NCI-H510A (cell line): ENCODE measurements at places on chromosomes 7 and 10.

DNA sequence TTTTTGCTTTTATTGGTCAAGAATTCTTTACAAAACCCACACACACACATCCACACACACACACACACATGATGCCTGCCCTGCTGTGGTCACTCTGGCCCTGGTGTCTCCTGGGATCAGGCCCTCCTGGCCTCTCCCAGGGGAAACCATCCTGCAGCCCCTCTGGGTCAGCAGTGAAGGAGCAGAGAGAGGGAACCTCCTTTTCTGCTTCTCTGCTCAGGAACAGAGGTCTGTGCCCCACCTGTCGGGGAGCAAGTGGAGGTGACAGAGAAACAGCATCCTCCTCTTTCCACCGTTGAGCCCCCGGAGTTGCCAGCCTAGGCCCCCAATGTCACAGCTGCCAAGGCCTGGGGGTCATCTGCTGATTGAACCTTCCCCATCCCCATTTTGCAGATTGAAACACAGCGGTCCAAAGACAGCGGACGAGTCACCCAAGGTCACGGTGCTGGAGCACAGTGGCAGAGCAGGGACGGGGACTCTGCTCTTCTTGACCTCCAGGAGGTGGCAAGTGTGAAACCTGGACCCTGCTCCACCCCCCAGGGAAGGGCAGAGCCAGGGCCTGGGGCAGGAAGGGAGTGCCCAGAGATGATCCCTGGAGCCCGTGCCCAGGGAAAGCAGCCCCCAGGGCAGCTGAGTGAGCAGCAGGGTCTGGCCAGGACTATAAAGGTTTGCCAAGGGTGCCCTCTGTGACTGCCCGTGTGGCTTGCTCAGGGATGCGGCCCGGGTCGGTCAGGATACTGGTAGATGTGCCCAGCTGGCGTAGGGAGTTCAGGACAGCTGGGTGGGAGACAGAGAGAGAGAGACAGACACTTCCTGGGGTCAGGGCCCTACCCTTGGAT, 15.0 kb upstream of the TBL2 start:
- no peak for DNase-seq

- no peak for DNase-seq
Measured at GRCh38 chr7:44508328-44509030, 18.0 kb upstream of the NUDCD3 start.

DNA sequence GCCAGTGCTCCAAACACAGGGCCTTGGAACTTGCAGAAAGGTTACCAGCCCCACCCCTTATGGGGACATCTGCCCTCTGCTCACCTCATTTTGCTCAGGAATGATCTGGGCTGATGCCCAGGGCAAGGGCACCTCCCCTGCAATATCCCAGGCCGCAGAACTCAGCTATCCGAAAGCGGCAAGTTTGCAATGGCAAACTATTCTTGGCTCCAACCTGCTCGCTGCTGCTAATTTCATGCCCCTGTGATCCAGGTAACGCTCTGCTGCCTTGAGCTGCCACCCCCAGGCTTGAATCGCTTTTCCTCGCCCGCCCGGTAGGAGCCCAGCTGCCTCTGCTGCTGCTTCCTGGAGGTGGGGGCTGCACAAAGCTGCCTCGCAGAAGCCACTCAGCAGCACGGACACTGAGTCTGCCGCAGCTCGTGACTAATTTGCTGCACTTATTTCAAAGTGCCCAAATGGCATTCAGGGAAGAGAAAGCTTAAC, 18.2 kb downstream of the SLC29A3 start:
- no peak for DNase-seq

DNA sequence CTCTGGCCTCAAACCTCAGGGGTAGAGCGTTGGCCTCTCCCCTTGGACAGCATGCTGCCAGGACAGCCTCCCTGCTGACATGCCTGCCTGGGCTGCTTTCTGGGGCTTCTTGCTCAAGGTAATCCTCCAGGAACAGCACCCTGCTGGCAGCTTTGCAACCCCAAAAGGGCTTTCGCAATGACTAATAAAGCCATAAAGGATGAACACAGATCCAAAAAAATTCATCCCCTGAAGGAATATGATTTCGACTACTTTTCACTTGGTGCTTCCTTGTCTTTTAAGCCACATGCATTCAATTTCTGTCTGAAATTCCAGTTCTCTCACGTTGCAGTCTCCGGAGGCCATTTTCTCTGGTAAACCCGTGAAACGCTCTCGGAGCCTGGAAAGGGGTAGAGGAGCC, 15.1 kb upstream of the SH3PXD2A start:
- no peak for DNase-seq

GRCh38 chr7:100971111-100972001, 2.0 kb downstream of the MUC12 start:
- no peak for DNase-seq

DNA sequence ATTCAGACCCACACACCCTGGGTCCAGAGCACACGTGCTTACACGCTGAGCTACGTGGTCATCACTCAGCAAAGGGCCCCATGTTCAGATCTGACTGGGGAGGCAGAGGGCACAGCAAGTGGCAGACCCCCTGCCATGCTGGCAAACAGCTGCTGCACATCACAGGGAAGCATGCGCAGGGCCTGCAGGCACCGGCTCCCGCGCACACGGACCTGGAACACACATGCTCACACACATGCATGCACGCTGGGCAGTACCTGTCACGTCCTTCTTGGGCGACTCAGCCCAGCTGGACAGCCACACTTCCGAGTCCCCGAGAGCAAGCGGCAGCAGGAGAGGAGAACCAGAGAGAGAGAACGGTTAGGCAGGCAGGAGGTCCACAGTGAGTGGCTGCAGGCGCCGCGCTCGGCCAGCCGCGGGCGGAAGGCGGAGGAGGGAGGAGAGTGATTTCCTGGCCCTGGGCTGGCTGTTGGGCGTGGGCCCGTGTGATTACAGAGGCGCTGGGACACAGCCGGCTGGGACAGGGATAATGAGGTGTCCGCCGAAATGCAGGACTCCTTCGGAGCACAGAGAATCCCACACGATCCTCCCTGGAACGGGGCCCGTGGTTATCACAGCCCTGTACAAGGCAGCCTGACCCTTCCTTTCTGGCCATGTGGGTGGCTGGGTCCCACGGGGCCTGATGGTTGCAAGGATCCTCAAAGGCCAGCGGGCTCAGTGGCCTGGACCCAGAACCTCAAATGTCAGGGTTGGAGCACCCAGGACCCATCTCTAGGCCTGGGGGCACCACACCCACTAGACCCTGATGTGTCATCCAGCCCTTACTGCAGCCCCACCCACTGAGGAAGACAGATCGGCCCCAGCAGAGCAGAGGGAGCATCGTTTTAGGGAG, 175.1 kb downstream of the NEURL1 start:
- no peak for DNase-seq

DNA sequence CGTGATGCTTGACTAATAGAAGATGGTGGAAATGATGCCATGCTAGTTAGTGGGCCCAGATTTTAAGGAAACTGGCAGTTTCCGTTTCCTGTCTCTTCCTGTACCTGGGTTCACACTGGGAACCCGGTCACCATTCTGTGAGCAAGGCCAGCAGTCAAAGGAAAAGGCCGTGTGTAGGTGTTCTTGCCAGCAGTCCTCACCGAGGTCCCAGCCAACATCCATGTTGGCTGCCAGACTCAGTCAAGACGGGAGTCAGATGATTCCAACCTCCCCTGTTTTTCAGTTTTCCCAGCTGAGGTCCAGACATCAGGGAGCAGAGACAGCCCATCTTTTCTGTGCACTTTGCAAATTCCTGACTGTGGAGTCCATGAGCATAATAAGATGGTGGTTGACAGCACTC, 15.2 kb upstream of the PILRB start:
- no peak for DNase-seq

- no peak for DNase-seq
Measured at GRCh38 chr10:88946200-88946599, 6.4 kb downstream of the ACTA2 start.

DNA sequence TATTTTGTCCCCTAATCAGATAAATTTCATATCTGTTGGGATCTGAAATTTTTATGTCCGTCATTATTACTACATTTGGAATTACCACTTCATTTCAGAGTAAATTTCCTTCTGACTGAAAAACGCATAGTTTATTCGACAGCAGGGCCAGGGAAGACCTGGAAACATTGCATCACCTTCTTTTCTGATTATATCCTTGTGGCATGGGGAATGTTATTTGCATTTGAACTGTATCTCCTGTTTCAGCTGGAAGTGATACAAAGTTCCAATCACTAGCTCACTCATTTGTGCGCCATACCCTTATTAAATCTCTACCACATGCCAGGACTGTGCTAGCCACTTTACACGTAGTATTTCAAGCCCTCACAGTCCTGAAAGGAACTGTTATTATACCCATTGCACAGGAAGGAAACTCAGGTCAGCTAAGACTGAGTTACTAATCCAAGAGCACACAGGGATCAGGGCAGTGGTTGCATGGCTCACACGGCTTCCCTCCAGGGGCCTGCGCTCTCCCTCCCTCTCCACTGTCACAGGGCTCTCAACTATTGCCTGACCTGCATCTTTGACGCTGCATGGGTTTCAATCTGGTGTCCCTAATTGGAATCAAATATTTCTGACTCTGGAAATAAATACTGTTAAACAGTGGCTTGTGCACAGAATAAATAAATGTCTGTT, 84.4 kb upstream of the NANOS1 start:
- DNase-seq, result no peak

- no peak for DNase-seq
Measured at GRCh38 chr7:70392256-70392876, 739.6 kb upstream of the GALNT17 start.

GRCh38 chr7:139889186-139889871, 60.3 kb downstream of the TBXAS1 start:
- DNase-seq, result no peak

GRCh38 chr7:121388950-121389349, 7.2 kb downstream of the FAM3C start:
- DNase-seq, result no peak

DNA sequence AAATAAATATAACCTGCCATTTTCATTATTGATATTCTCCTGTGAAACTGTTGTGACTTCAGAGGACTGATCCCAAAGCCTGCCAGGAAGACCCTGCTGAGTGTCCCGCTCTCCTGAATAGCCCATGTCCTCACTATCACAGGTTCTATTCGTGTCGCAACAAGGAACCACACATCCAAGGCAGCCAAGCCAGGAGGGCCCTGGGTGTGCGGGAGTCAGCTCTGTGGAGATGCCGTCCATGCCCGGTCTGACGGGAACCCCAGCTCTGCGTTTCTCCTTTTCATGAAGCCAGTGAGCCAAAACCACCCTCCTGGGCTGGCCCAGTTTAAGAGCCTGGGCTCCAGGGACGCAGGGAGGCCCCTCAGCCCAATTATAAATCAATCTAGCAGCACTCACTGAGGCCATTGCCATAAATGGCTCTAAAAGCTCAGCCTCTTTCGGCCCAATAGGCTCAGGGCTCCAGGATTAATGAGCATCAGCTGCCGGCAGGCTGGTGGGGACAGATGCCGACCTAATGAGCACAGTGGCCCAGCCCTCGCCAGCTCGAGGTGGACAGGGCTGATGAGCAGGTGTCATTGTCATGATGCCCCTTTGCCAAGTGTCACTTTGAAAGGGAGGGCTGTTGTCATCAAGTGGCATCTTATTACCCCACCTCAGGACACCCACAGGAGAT, 177.9 kb downstream of the PLXNA4 start:
- no peak for DNase-seq

GRCh38 chr7:30709549-30709948, 27.3 kb upstream of the CRHR2 start:
- no peak for DNase-seq

DNA sequence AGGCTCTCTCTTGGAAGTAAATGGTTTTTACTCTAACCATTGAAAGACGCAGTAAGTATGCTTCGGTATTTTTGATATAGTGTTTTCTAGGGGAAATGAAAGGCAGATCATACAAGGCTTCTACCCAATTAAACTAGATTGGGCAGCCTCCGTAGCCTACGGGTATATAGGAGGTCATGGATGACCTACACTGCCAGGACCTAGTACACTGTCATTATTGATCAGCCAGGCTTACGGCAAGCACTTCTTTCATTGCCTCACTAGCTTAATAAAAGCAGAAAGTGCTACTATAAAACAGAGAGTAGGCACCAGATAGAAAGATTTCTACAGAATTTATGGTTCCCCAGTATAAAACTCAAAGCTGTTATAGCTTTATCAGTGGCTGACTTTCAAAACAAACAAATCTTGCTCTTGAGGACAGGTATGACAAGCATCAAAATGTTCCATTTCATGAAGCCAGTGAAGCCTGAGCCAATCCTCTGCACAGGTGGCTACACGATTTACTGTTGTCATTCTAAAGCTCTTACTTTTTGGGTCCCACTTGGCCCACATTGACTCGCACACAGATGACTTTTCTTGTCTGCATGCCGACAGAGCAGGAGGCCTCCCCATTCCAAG, 358.1 kb downstream of the THSD7A start:
- no peak for DNase-seq

DNA sequence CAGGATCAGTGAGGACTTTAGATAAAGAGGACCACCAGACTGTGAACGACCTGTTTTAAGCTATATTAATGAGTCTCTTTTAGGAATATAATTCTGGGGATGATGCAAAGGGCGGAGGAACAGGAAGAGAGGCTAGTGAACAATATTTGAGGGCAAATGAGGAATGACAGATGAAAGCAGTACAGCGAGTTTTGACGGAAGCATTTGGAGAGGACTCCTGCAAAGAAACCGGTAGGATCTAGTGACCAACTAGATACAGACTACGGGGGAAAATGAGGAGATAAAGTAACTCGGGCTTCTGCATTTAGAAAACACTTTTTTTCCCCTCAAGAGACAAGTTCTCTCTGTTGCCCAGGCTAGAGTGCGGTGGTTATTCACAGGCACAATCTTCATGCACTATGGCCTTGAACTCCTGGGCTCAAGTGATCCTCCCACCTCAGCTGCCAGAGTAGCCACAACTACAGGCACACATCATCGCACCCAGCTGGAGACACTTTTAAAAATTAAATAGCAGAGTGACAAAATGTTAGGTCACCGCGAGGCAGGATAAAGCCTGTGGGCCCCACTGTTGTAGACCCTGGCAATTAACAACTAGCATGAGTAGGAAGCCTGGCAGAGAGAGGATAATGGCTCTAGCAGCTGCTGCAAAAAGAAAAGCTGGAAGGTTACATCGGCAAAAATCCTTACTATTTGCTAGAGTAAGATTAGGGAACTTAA, 143.2 kb downstream of the SRPK2 start:
- DNase-seq, result no peak

- DNase-seq, result no peak
Measured at GRCh38 chr10:98249134-98249533, 18.9 kb downstream of the LOXL4 start.

GRCh38 chr7:45682358-45682735, 108.2 kb downstream of the ADCY1 start:
- no peak for DNase-seq

DNA sequence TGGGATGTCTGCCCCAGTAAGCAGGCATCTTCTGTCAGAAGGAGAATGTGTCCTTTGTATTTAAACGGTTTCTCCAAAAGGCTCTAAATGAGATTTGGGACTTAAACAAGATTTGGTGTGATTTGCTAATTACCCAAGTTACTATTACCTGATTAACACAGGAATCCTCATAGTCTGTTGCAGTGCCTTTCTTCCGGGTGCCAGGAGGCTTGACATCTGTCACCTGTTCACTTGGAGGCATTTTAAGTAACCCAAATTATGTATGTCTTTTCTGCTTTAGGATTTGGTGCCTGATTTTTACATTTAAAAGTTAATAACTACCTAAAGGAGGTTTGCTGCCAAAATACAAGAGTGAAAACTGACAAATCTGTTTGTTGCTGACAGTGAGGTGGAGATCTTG, 587.9 kb upstream of the GALNT17 start:
- no peak for DNase-seq
